ENCODE measurements at places on chromosomes 7 and 10.

DNA sequence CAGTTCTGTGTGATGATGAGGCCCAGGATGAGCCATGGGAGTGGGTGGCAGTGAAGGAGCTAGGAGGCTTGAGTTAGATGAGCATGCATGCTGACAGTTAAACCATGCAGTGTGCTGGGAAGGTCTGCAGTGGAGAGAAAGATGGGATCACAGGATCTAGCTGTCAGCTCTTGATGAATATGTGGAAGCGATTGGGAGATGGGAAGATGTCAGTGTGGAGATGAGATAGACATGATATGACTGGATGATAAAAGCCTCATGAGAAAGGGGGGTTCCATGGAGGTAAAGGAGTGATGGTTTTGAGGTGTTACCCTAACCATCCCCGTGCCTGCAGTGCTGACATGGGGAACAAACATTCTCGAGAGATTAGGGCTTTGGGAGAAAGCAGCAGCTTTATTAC, 165.0 kb upstream of the CTBP2 start:
- no peak for DNase-seq

- no peak for DNase-seq
Measured at GRCh38 chr7:112010109-112010508, 196.1 kb downstream of the DOCK4 start.

DNA sequence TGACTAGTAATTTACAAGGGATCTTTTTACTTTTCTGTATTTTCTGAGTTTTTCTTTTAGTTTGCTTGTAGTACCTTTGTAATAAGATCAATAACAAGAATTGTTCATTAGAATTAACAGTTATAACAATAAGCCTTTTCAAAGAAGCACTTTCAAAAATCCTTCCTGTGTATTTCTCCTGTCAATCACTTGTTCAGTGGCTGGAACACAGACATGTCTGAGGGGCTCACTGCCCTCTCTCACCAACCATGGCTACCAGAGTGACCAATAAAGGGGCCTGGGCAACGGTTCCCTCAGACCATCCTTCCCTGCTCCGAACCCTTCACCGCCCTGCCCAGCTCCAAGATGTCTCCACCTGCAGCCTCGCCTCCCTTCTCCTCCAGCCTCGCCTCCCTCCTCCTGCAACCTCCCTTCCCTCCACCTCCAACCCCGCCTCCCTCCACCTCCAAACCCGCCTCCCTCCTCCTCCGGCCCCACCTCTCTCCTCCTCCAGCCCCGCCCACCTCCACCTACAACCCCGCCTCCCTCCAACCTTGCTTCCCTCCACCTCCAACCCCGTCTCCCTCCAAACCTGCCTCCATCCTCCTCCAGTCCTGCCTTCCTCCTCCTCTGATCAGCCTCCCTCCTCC, 353.4 kb downstream of the TNS3 start:
- DNase-seq: no peak

DNA sequence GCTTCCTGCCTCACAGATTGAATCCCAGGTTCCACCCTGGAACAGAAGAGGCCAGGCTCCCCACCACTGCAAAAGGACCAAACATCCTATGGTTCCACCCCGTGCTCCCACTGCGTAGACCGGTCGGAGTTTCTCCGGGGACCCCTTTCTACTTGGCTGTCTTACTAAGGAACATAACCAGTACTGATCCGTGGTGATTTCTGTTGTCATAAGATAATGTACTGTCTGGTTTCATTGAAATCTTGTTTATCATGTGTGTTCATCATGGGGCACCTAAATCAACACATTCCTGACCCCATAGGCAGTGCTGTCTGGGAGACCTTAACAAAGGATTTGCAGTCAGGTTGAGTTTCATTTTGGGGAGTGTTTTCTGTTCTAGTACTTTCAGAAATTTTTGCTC, 104.5 kb downstream of the CHN2 start:
- no peak for DNase-seq

DNA sequence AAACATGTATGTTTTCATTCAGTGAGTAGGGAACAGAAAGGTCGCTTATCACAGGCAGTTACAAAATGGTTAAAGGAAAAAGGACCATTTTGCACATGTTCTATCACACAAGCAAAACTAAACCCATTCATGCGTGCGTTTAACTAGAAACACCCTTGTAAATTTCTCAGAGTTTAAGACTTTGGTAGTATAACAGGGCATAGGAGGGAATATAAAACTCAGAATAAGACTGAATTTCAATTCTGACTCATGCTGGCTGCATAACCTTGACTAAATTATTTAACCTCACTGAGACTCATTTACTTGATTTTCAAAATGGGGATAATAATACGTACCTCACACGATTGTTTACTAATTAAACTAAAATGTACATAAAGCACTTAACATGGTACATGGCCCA, 243.8 kb upstream of the PTN start:
- no peak for DNase-seq

GRCh38 chr10:106401967-106402366, 762.5 kb downstream of the SORCS1 start:
- DNase-seq: no peak

DNA sequence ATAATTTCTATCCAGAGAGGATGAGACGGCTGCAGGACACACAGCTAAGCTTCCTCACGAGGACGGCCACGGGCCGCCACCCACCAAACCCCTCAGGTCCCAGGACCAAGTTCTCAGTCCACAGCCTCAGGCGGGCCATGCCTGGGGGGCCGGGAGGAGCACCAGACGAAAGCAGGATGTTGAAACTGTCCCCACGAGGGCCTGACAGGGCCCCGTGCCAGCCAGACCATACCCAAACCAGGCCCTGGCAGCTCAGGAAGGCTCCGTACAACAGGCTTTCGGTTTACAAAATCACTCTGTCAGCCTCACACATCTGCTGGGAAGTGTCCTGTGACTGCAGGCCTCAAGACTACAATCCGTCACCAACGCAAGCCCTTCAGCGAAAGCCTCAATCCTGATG, 14.5 kb downstream of the TUBGCP2 start:
- no peak for DNase-seq

DNA sequence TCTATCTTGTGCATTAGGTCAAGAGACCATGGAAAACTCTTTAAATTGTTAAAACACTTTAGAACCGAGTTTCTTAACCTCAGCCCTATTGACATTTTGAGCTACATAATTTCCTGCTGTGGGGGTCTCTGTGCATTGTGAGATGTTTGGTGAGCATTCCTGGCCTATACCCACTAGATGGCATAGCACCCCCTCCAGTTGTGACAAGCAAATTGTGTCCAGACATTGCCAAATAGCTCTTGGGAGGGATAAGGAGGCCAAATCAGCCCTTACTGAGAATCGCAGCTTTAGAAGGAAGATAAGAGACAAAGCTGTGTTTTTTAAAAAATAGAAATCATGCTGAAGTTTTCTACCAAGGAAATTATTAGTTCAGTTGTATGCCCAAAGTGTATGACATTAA, 1158.5 kb upstream of the C7orf33 start:
- DNase-seq: no peak

DNA sequence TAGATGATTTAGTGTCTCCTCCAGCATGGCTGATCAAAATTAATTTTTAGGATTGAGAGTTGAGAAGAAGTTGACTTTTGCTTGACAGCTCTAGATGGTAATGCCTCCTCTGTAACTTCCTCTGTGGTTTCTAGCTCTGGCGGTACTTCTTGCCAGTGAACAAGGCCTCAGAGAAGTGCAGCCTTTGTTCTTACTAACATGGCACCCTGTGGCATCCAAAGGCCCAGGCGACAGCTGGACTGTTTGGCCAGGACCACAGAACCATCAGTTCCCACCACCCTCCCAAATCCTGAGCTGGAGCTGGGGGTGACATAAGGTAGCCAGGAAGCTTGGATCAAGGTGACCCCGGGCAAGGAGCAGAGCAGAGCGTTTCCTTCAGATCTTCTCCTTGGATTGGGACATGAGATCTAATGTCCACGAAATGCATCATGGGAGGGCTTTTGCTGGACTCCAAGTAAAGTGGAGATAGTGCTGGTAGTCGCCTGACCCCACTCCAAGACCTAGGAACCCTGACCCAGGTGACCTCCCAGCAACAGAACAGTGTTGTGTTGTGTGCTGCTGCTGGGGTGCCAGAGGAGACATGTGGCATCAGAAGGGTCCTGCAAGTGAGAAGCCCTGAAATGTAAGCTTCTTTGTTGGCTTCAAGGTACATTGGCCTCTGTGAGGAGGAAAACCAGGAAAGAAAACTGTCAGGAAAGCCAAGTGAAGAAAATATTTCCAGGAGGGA, 41.8 kb downstream of the APBB1IP start:
- DNase-seq: no peak

DNA sequence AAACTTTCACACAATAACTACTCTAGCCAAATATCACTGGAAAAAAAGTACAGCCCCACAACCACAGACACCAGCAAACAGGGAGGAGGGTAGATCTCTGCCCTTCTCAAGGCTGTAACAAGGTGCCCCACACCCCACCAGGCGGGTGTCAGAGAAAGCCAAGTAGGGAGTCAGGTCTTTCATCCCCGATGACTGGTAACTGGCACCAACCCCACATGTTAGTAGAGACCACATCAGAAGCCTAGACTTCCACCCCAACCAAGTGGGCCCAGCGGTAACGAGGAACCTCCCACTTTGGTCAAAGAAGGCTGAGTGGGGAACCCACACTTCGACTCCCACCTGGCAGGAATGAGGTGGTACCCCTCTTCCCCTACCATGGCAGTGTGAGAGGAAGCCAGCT, 16.4 kb upstream of the RUFY2 start:
- no peak for DNase-seq

- no peak for DNase-seq
Measured at GRCh38 chr7:101087334-101088068, 2.2 kb downstream of the TRIM56 start.

DNA sequence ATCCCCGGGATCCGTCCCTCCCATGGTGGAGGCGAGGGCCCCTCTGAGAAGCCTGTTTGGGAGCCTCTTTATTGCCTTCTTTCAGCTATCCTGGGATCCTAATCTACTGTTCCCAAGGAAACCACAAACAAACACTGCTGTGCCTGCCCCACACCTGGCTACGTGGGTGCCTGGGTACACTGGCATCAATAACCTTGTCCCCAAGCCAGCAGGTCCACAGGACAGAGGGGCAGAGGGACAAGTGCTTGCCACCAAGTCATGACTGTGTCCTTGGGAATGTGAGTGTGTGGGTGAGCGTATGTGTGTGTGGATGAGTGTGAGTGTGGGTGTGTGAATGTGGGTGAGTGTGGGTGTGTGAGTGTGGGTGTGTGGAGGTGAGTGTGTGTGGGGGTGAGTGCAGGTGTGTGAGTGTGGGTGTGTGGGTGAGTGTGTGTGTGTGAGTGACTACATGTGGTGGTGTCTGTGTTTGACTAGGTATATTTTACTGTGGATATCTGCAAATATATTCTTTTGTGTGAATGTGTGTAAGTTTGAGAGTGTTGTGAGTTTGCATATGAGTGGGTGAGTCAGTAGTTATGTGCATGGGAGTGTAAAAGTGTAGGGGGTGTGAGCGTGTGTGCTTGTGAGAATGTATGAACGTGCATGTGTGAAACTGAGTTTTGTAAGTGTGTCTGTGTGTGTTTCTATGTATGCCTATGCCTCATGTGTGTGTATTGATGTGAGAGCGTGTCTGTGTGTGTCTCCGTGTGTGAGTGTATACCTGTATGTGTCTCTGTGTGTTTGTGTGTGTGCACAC, 96.1 kb downstream of the TNS3 start:
- no peak for DNase-seq

DNA sequence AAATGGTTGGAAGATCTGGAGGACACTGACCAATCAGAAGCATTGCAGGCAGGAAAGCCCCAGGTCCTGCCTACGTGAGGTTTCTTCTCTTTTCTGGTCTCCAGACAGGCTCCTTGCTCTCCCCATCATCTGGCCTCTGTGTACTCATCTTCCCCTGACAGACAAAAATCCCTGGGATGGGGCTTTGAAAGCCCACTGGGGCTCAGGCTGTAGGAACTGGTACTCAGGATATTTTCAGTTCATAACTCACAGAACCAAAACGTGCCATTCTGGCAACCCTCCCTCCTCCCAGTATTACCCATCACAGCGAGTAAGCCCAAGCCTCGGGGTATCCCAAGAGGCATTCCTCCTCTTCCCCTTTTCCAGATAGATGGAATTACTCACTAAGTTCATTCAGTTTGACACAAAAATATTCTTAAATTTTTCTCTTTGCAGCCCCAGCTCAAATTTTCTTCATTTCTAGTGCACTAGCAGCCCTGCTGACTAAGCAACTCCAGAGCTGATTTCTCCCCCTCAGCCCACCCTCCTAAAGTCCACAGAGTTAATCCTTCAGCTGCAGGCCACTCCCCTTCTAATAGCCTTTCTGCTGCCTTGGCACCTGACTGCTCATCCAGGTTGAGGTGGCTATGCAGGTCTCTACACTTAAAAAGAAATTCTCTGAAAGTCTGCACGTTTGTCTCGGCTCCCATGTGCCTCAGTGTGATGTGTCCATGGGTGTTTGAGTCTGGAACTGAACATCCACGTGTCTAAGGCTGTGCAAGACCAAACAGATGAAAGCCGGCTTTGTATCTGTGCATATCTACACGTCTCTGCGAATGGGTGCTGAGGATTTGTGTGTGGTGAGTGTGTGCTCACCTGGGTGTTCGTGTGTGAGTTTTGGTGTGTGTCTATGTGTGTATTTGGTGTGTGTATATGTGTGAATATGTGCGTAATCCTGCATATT, 331.4 kb downstream of the CCSER2 start:
- DNase-seq: no peak

DNA sequence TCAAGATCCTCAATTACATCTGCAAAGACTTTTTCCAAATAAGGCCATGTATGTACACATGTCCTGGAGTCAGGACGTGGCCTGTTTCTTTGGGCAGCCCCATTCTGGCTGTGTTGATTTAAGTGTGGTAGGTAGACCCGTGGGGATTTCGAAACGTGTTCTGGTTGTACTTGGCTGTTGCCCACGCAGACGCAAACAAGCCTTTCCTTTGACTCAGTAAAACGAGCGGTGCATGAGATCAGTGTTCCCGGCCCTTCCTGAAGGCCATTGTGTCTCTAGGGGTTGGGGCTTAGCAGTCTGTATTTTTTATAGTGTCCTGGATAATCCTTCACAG, 64.8 kb upstream of the DNAJB6 start:
- peak; percentile 74 for DNase-seq

DNA sequence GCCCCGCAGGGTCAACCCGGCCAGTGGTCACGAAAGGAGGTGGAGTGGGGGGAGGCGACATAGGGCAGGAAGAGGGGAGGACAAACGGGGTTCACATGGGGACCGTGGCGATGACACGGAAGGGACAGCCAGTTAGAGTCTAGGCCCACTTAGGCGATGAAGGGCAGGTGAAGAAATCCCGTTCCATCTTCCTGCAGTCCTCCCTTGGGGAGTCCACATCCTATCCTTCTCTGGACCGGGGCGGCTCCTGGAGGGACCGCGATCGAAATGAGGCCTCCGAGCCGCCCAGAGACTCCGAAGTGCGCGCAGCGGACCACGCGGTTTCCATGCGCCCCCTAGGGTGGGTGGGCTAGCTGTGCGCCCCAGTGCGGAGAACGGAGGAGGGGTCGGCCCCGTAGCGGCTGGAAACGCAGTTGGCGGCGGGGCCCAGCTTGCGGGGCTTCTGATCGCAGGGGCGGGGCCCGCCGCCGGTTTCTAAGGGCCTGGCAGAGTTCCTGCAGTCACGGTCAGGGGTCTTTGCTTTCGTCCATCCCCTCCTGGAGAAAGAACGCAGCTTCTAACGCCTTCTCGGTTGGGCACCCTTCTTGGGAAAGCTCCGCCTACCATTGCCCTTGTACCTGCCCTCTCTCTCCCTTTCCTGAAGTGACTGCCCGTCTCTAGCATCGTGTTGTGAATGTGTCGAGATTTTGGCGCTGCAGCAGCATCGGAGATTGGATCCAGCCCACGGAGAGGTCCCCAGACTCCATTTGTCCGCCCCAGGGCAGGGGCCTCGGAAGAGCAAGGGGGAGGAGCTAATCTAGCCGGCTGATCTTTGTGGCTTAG, 17.9 kb upstream of the TMEM225B start:
- peak; percentile 70 for DNase-seq

Measured in right hindlimb (tissue), 1 donor.